Activated naive CD4-positive, alpha-beta T cell (primary cell): ENCODE measurements at places on chromosomes 5 and 9.

DNA sequence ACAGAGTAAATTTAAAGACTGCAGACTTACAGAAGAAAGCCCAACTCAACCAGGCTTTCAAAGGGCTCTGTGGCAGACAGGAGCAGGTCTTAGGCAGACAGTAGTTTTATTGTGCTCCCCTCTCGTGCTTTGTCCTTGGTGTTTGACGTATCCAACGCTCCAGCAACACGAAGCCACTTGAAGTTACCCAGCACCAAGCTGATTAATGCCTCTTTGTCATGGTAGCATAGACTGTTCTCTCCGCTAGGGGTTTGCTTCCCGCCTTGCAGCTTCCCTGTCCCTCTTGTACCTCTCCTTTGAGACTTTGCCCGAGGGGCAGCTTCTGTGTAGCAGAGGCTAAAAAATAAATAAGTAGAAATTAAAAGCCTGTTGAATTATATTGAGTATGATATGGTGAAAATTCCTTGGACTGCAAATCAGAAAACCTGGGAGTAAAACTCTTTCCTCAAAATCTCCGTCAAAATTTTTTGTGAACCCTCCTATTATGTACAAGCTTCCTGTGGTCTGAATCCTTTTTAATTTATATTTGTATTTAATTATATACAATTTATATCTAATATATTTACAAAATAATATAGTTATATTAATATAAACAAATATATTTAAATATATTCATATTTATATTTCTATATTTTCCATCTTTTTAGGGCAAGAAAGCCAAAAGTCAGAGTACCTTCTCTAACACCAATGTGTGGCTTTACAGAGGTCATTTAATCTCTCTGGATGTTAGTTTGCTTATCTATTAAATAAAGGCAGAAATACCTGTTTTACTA lies 405.4 kb downstream of the DMAC1 start:
- DNase-seq = no peak

GRCh38 chr9:120396418-120396817 lies 183.5 kb downstream of the CDK5RAP2 start:
- DNase-seq = no peak

DNA sequence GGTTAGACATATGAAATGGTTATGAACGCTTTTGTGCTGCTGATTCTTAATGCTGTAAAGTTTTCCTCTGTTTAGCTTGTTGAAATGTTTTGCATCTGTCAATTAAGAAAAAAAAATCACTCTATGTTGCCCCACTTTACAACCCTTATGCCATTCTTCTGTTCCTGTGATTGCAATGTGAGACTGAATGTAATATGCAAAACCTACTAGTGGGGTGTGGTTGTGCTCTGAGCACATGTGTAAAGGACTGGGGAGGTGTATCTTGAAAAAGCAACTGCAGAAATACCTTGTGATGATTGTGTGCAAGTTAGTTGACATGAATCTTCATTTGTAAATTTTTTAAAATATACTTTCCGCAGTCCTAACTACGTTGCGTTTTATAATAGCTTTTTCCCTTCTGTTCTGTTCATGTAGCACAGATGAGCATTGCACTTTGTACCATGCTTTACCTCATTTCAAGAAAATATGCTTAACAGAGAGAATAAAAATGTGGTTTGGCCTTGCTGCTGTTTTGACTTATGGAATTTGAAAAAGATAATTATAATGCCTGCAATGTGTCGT lies 357.0 kb upstream of the PIK3R1 start:
- no peak for DNase-seq

DNA sequence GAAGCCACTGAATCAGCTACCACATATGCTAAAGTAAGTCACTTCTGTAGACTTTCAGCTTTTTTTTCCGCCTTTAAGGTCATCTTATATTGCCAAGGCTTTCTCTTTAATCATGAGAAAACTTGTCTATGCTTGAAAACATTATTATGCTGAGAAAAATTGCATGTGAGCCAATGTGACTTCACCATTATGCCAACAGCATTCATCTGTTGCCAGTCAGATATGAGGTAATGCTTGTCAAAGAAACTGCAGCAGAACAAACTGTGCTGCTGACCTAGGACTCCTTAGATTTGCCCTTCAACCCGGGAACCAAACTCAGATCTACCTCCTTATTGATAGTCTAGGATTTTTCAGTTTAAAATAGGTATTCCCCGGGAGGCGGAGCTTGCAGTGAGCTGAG lies 34.3 kb downstream of the SLC44A1 start:
- no peak for DNase-seq

GRCh38 chr5:51138164-51138563 lies 245.1 kb upstream of the ISL1 start:
- no peak for DNase-seq

DNA sequence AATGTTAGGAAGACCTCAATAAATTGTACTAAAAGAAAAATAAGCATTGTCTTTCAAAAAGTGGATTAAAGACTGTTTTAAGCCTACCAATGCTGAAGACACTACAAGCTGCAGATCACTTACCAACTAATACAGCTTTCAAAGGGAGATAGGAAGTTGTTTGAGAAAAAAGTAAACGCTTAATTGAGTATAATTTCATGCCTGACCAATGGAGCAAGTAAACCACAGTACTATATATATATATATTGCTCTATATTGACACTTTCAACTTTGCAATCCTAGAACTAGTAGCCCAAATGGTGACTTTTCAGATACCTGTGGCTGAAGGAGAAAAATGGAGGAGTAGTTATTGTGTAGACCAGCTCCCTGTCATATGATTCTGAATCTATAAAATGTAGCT lies 85.7 kb downstream of the FREM1 start:
- DNase-seq = no peak

DNA sequence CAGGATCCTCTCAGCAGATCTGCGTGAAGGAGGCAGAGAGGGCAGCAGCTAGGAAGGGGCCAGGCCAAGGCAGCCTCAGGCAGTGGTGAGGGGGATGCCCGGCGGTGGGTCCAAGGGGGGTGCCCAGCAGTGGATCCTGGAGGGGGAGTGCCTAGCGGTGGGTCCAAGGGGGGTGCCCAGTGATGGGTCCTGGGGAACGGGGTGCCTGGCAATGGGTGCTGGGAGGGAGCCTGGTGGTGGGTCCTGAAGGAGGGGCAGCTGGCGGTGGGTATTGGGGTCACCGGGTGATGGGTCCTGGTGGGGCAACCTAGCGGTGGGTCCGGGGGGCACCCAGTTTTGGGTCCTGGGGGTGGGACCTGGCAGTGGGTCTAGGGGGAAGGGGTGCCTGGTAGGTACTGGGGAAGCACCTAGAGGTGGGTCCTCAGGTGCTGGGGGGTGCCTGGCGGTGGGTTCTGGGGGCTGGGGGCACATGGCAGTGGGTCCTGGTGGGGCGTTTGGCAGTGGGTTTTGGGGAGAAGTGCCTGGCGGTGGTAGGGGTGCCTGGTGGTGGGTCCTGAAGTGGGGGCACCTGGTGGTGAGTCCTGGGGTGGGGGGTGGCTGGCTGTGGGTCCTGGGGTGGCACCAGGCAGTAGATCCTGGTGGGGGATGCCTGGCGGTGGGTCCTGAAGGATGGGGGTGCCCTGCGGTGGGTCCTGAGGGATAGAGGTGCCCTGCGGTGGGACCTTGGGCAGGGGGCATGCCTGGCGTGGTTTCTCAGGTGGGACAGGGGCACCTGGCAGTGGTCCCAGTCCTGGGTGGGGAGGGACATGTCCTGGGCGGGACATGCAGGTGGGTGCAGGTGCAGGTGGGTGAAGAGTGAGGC lies 1.9 kb downstream of the LRRC14B start:
- DNase-seq = no peak

DNA sequence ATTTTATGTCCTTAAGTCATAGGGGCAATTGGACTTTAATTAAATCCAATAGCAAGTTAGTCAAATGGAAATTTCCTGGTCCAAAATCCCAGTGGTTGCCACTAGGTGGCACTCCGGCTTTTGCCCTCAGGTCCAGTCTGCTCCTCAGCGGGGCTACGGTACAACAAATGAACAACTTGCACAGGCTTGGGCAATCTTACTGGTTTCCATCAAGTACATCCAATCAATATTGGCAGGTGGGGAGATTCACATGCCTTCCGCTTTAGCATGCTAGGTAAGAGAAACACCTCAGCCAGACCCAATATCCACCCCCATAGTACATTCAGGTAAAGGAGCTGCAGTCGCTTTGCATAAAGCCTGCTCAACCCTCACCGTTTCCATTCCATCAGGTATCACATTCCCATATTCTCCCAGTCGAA lies 6.3 kb upstream of the MXD3 start:
- peak; percentile 26 for DNase-seq

DNA sequence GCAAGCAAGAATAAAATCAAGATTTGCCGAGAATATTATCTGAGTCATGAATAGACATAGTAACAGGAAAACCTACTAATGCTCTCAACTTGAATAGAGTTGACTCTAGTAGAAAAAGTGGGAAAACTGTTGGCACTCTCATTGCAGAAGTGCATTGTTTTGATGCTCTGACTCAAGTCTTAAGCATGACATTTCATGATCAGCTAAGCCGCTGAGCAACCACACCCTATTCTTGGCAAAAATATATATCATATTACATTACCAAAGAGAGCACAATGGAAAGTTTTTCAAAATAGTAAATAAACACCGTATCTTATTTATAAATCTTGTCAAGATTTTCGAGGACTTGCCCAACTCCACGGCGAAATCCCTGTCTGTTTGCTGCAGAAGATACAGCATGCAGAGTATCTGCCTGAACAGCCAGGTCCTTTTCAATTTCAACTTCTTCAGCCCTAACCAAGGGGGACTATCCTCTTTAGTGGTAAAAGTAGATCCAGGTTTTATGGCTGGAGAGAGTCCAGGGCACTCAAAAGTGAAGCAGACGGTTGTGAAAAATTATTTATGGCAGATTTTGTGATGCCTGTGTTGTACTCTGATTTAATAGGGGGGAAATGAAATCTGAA lies 13.9 kb upstream of the ADAMTSL1 start:
- DNase-seq = no peak

- no peak for DNase-seq
Observed at GRCh38 chr5:161009194-161009593, 157.2 kb upstream of the ATP10B start.

DNA sequence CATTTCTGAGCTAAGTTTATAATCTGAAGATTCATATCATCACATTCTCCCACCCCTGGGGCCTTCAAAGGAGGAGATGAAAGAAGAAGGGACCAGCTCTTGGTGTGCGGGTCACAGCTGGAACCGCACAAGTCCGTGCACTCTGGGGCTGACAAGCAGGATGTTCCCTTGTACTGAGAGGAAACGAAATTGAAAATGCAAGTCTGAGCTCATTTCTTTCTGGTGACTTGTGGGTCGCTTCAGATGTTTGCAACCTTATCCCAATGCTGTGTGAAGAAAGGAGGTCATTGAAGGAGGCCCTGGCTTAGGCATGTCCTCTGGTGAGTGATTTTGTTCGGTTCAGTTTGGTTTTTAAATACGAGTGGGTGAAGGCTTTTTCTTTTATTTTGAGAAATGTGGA lies 59.6 kb downstream of the C9orf152 start:
- DNase-seq = peak; percentile 14

DNA sequence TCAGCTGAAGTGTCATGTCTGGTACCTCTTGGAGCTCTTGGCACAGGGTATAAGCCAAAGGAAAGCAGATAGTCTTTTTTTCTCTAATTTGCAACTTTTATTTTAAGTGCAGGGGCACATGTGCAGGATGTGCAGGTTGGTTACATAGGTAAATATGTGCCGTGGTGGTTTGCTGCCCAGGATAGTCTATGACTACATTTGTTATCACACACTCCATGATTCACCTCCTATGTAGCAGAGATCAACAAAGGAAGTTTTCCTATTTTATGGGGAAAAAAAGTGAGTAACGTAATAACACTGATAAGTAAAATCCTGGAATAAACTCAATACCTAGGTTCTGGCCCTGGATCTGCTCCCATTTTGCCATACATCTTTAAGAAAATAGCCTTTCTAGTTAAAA lies 234.6 kb downstream of the CAAP1 start:
- no peak for DNase-seq

DNA sequence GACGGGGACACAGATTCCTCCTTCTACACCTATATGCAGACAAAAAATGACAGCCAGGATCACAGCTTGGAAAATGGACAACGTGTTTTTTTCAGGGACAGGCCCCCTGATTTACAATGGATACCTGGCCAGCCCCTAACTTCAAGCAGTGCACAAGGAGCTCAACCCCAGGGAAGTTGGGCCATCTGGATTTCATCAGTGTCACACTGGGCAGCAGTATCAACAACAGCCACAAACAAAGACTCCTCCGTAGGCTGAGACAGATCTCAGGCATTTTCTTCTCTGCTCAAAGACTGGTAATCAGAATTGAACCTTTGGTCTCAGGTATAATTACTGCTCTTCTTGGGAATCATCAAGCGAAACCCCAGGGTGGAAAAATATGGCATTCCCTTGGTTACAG lies 374.0 kb downstream of the ZNF608 start:
- no peak for DNase-seq

- DNase-seq = no peak
Observed at GRCh38 chr5:106321242-106321641, 1349.5 kb downstream of the EFNA5 start.

- DNase-seq = no peak
Observed at GRCh38 chr5:140246378-140247122, 56.4 kb downstream of the PFDN1 start.

- no peak for DNase-seq
Observed at GRCh38 chr5:128195316-128195715, 111.8 kb downstream of the SLC12A2 start.

DNA sequence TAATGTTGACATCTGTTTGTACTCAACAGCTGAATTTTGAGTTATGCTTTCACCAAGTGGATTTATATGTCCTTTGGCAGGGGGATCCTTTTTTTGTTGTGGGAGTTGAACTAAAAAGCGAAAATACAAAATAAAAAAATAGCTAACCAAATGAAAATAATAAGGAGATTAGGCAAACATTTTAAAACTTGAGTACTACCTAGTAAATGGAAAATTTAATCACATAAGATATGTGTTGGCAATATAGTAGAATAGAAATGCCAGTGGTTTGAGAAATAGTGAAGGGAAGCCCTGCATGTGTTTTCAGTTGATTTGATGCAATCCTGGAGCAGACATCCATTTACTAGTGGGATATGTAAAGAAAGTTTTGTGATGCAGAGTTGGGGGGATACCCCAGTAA lies 98.0 kb downstream of the RASGRF2 start:
- no peak for DNase-seq

DNA sequence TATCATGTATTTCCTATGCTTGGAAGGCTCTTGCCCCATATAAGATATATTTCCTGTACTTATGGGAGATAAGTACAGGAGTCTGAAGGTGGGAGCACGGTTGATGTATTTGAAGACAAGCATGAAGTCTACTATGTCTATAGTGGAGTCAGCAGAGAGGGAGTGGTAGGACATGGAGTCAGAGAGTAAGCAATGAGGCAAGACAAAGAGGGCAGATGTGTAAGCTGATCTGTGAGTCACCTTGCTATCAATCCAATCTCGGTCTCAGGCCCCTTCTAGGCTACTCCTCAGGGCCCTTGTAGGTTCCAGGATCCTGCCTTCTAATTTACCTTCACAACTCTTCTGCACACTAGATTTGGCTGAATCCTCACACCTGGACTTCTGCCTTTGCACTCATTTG lies 105.5 kb downstream of the MACIR start:
- no peak for DNase-seq
